Activated CD8-positive, alpha-beta memory T cell treated with anti-CD3 and anti-CD28 coated beads for 1 hour (primary cell): ENCODE measurements at places on chromosomes 4 and X.

- no peak for DNase-seq
Measured at GRCh38 chr4:38670939-38671591, 7.1 kb downstream of the KLF3 start.

- no peak for DNase-seq
Measured at GRCh38 chr4:111556141-111556781, 589.0 kb upstream of the FAM241A start.

DNA sequence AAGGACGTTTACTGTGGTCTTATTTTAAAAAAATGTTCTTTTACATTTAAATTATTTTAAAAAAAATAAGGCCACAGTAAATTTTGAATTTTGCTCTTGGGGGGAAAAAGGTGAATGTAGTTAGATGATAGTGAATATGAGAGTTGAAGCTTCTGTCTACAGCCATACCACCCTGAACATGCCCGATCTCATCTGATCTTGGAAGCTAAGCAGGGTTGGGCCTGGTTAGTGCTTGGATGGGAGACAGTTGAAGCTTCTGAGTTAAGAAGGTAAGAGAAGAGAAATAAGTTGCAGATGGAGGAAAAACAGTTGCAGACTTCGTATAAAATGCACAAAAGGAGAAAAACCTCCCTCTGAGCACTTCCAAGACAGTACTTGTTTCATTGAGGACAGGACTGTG lies 115.6 kb upstream of the NR3C2 start:
- no peak for DNase-seq

DNA sequence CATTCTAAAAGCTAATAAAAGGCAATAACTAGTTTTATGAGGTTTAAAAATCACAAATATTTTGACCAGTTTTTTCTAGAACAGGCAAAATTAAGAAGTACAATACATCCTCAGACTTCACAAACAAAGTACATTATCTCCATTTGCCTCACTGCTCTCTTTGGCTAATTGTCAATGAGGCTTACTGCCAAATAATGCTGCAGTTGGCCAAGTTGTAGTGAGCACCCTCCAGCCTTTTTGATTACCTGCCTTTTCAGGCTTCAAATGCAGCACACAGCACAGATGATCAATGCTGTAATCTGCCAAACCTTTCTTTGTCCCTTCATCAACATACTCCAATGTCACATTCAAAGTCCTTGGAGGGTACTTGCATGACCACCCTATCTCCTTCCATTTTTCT lies 605.2 kb downstream of the KLHL13 start:
- DNase-seq, result no peak

GRCh38 chrX:71910643-71910985 lies at the start of gene NHSL2:
NHSL2 (plus strand) TSS chrX:71910845.
- no peak for DNase-seq

DNA sequence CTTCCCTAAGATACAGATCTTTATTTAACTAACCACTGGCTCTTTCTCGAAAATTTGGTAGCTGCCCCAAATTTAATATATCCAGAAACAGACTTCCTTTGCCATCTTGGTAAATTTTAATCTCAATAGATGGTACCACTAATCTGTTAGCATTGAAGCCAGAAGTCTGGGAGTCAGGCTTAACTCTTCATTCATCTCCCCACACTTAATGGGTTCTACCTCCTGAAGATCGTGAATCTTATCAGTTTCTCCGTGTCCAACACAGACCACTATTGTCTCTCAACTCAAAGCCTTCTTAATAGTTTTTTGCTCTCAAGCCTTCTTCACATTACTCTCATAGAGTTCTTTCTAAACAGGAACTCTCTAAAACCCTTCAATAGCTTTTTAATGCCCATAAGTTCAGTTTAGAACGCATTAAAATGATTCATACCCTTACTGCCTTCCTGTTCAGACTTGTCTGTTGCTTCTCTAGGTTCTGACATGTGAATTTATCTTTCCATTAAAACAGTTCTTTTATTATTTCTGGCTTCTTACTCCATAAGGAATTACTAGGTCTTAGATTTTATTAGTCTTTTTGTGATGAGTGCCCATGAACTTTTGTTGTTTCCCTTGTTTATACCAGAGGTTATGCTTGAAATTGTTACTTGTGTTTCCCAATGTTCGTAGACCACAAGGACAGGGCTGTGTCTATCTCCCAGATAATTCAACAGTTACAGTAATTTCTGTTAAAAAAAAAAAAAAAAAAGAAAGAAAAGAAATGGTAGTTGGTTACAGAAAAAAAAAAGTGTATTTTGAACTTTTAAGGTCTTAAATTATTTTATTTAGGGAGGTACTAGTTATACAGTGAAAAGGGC lies 54.7 kb downstream of the SMARCAD1 start:
- no peak for DNase-seq

DNA sequence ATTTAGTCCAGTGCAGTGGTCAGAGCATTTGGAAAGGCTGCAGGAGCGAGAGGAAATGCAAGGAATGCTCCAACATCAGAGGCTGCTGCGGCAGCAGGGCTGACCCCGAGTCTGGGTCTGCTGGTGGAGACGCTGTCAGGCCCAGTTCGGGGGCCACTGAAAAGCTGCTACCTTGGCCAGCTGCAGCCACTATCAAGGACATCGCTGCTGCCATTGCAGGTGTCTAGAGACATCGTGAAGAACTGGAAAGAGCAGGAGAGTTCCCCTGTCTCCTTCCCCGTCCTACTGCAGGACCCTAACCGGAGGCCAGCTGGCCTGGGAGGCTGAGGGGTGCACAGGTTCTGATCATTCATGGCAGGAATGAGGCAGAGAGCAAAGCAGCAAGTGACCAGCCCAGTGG lies 29.5 kb upstream of the GPR78 start:
- no peak for DNase-seq

DNA sequence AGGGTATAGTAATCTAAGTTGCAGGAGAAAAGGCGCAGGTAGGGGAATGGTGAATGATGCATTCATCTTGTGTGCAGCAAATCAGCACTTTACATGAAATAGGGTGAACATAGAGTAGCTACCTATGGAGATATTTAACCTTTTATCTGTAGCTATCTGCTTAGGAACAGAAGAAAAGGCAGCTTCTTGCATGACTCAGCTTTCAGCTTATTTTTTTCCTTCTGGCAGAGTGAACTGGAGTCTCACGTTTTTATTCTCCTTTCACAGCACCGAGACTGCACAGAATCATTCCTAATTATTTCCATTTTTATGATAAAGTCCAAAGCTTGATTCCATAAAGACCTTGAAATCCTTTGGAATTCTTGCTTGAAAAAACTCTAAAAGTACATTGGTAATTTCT lies 4.8 kb upstream of the SCOC start:
- DNase-seq, result no peak

DNA sequence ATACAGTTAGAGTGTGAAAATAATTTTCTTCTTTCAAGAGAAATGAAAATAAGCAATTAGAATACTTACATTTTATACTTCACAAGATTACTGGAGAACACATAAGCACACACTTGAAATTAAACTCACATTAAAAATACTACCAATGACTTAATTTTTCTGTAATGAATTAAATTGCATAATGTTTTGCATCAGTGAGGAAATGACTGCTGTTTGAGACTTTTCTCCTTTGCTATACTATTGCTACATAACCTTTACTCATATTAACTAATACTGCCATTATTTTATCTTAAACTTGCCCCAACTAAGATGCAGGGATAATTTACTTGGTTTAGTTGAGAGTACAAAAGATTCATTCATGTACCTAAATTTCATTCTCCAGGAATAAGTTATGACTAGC lies 590.9 kb downstream of the ARAP2 start:
- DNase-seq, result no peak

- DNase-seq, result peak; percentile 17
Measured at GRCh38 chrX:130028196-130028595, 45.8 kb downstream of the BCORL1 start.

DNA sequence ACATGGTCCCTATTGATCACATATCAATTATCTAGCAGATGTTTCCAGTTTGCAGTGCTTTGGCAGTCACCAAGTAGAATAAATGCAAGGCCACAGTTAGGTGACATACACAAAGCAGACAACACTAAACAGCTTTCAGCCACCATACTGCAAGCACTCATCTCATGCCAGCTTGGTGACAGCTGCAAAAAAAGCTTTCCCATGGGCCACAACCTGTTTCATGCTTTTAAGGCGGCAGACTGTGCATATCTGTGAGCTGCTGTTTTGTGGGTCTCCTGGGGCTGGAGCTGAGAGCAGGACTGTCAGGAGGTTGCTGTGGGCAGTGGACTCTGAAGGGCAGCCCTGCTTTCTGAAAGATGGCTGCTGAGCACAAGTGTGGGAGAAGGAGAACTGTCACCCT lies 82.6 kb downstream of the FHDC1 start:
- no peak for DNase-seq

GRCh38 chr4:25815586-25815985 lies 47.2 kb downstream of the SEL1L3 start:
- no peak for DNase-seq

GRCh38 chr4:139524062-139524631 lies 31.9 kb downstream of the SETD7 start:
- no peak for DNase-seq

DNA sequence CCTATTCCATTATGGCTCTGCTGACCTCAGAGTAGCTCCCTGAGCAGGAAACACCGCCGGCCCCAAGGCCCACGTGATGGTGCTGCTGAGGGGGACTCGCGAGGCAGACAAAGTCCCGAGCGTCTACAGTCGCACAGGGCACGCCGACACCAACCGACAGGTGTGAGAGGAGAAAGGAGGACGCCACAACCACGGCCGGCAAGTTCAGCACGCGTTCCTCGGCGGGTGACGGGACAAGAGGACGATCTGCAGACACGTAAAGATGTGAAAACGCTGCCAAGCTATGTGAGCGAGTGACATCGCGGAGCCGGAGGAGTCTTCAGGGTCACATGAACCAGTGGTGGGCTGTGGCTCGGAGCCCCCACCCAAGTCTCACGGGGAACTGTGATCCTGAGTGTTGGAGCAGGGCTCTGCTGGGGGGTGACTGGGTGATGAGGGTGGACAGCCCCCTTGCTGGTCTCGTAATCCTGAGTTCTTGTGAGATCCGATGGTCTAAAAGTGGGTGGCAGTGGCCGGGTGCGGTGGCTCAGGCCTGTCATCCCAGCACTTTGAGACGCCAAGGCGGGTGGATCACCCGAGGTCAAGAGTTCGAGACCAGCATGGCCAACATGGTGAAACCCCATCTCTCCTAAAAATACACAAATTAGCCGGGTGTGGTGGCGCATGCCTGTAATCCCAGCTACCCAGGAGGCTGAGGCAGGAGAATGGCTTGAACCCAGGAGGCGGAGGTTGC lies 34.0 kb downstream of the PPP2R3B start:
- DNase-seq, result no peak
